ENCODE measurements at places on chromosomes 1 and 21.

DNA sequence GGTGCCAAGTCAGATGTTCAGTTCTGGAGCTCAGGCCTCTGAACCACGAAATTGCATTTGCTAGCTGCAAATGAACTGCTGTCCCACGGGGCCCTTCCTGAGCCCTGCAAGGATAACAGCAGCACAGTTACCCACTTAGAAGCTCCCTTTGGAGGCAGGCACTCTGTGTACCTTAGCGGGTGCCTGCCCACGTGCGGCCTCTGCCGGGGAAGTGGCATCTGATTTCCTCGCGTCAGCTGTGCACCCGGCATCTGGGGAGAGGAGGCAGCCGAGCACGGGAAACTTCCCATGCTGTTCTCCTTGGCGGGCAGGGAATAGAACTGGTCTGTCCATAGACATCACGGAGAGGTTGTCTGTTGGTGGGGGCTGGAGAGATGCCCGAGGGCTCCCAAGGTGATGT is 148.0 kb upstream of the C1orf174 start:
- DNase-seq: no peak

GRCh38 chr1:1324084-1324523 is 356 bp downstream of the INTS11 start:
- DNase-seq: no peak

DNA sequence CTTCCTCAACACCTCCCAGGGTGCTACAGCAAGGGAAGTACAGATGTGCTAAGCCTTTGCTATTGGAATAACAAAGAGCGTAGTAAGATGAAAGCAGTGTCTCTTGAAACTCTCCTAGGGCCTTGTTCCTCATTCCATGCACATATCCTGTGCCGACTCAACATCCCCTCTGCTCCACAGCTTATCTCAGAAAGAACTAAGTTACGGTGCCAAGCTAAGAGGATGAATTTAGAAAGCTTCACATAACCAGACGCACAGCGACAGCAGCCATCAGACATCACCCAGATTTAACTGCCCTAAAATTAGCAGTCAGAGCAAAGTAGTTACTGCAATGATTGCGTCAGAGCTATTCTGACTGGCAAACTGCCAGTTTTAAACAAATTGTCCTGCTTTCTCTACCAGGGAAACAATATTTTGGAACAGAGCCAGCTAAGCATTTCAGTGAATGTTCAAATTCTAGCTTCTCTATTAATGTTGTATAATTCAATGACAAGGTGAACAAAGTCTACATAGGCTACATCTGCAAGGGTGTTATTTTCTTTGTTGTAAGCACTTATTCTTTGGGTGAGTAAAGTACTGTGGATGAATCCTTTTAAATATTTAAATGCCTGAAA is 9.5 kb downstream of the SIPA1L2 start:
- DNase-seq: peak; percentile 69

DNA sequence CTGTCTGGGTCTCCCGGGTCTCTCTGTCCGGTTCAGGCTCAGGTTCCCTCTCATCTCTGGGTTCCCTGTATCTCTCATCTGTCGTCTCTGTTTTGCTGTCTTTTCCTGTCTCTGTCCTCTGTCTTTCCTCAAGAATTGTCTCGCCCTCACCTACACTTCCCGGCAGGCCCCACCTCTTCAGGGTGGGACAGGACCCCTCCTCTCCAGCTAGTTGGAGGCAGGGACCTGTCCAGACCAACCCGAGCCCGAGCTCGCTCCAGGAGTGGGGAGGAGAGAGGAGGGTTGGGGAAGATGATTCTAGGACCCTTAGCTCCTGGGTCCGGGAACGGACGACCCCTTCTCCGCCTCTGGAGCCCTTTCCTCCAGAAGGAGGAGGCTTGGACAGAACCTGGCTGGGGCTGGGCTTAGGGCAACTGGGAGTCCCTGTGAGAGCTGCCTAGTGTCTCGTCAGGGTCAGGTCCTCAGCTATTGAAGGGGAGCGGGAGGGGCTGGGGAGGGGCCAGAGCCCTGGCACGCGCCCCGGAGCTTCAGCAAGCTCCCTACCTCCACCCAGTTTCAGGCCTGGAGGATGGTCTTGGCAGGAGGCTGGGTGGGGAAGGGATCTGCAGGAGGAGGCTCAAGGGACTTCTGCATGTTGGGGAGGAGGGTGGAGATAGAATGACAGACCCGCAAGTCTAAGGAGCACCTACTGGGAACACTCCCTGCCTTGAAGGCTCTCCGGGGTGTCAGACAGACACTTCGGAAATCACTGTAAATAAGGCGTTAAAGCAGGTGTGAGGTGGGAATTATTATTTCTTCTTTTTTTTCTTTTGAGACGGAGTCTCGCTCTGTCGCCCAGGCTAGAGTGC is 26.3 kb upstream of the EPB41 start:
- no peak for DNase-seq

GRCh38 chr1:184385865-184386311 is 941 bp upstream of the C1orf21 start:
- no peak for DNase-seq

GRCh38 chr21:45111703-45112102 is 37.3 kb downstream of the ADARB1 start:
- no peak for DNase-seq

DNA sequence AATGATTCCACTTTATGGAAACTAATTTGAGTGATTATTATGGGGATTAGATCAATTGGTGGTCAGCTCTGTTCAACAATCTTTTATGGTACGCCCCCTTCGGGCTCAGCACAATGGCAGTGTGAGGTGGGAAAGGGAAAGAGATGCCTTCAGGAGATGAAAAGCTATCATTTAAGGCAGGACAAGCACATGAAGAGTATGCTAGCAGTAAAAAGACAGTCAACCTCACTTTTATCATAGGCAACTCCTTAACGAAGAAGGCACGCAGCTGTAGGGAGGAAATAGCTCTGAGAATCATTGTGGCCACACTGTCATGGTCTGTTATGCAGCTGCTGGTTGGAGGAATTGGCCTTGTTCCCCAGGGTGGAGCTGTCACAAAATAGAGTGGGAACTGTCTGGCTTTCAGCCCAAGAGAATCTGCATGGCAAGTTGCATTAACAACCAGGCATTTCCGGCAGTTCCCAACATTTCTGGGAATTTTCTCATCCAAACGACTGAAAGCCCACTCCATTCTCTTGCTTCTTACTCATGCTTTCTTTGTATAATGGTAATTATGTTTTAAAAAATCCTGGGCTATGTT is 54.4 kb upstream of the BCL10 start:
- peak; percentile 39 for DNase-seq

DNA sequence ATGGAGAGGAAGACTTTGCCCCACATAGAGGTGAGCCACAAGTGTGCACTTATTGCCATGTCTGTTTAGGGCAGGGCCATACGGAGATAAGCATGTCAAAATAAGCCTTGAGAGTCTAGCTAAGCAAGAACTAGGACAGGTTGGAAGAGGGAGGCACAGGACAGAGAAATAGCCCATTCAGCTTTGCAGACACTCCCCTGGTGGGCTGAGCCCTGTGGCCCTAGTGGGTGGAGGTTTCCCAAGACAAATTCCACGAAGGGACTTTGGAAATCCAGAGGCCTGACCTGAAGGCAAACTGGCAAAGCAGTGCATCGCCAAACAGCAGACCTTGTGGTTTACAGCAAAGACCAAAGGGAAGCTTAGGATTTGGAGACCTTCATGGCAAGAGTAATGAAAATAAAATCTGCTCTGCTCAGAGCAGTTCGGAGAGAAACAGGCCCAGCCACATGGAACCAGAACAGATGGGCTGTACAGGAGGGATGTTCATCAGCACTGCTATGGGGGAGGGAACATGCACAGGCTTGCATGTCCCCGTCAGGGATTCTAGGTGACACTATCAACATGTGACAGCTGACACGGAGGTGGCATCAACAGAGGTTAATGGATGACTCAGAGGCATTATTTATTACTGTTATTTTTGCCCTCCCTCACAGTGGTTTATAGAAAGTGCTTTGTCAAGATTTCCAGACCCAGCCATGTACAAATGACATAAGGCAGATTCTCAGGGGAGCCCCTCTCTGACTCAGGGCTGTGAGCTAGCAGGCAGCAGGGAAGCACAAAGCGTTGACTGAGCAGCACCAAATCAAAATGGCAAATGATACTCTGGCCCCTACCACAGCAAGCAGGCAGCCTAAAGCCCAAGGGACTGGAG is 90.1 kb upstream of the IRF2BP2 start:
- peak; percentile 51 for DNase-seq

GRCh38 chr1:962381-963300 is 2.3 kb downstream of the KLHL17 start:
- DNase-seq: no peak

DNA sequence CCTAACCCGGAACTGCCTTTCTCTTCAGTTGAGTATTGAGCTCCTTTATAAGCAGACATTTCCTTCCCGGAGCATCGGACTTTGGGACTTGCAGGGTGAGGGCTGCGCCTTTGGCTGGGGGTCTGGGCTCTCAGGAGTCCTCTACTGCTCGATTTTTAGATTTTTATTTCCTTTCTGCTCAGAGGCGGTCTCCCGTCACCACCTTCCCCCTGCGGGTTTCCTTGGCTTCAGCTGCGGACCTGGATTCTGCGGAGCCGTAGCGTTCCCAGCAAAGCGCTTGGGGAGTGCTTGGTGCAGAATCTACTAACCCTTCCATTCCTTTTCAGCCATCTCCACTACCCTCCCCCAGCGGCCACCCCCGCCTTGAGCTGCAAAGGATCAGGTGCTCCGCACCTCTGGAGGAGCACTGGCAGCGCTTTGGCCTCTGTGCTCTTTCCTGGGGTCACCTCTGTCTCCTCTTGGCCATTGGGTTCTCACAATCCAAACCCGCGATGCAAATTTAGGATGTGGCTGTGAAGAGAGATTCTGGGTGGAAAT is 3.7 kb downstream of the OLIG2 start:
- no peak for DNase-seq
